ENCODE measurements at places on chromosomes 1 and 21.

DNA sequence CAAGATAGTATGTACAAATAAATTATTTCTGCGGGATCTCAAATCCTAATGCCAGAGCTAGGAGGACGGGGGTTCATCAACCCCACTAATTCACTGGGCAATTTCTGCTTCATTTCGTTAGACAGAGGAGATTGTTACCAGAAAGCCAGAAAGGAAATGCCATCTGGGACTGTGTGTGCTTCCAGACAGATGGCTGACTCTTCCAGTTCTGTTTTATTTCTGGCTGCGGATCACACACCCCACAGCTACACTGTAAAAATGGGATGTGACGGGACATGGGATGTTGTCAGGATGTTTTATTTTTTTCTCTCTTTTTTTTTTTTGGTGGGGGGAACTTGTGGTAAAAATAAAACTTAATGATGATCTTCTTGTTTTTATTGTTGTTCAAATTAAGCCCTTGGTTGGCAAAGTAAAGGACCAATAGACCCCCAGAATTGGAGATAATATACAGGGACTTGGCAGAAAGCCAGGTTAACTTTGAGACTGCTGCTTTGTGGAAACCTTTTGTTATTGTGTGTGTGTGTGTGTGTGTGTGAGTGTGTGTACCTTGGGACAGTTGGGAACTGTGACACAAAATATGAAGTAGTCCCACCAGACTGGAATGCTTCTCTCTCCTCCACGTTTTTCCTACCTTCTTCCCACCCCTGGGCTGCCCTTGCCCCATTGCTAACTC lies 114.5 kb downstream of the NUF2 start:
- no peak for DNase-seq

DNA sequence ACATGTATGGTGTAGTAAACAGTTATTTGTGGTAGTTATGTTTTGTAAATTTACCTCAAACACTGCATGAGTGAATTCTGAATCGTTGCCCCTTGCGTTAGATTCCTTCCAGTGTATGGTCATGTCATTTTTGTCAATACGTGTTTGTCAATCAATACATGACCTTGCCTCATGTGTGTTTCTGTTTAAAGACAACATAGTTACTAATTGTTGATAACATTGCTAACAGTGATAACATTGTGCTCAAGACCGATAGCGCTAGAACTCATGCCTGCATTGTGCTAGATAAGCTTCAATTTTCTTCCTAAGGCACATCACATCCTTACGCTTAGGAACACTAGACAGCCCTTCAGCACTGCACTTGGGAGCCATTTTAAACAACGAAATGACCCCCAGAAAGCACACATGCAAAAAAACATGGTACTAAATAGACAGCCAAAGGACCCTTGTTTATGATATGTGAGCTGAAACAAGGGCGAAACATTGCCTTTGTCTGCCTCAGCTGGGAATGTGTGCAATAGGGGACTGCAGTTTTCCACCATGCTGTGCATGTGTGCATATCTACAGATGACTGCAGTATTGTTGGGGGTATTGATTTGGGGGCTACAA lies 37.3 kb downstream of the MRPS6 start:
- DNase-seq: no peak

DNA sequence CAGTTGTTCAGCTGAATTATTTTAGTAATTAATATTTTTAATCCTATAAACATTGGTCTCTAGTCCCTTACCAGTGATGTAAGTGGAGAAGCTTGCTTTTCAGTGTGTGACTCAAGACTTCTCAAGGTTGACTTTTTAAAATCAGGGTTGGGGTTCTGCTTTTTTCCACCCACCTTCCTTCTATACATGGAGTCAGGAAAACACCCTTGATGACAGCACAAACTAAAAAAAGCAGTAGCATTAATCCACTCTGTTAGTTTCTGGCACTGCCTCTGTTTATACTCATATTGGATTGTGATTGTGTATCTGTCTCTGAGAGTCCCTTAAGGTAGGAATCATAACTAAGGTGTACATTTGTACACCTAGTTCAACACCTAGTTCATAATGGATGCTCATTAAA lies 8.3 kb upstream of the PLEKHO1 start:
- DNase-seq: no peak

GRCh38 chr1:205220421-205220820 lies 7.3 kb upstream of the TMCC2 start:
- no peak for DNase-seq

DNA sequence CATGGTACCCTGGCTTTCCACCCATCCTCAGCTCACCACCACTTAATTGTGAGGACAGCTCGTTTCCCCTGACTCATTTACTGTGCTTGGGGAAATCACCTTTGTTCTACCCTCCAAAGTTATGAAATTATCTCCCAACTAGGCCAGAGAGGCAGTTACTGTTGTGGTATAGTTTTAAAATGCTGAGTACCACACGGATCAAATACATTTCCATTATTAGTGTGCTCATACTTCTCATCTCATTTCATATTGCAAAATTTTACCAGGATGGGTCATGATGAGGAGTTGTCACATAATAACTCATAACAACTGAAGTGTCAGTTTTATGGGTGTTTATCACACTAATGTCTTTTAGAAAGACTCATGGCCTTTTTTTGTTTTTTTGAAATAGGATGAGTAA lies 9.2 kb upstream of the OR2B11 start:
- no peak for DNase-seq

DNA sequence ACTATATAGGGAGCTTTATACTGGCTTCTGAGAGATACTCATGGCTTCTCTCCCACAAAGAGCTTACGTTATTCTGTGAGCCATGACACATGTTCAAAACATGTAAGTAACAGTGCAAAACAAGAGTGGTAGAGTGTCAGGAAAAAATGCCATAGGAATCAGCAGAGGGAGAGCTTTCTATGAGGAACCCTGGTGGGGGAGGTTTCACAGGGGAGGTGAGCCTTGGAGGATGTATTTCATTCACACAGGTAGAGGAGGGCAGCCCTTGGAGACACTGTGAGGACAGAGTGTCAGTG lies 72.7 kb upstream of the LYST start:
- DNase-seq: no peak

- no peak for DNase-seq
These were observed 327.7 kb downstream of the SMYD3 start for GRCh38 chr1:246179401-246179800.

- no peak for DNase-seq
These were observed at the start of gene TNFAIP8L2 for GRCh38 chr1:151156515-151156819. TSS of gene TNFAIP8L2 (plus strand) at chr1:151156649. CDS start at chr1:151158698, 2,049 bp downstream.

DNA sequence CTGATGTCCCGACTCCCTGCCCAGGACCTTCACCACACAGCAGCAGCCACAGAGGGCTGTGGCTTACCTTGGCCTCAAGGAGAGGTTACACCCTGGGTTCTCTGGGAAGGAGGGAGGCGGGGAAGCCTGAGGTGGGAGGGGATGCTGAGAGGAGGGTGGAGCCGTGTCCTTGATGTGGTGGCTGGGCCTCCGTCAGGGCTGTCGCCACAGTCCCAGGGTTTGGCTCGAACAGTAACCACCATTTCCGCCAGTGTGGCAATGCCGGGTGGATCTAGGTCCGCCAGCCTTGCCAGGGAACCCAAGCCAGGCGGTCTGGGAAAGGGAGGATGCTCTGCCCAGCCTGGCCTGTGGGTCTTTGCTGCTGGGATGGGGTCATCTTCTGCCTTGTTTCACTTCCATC lies 18.4 kb upstream of the CDCA8 start:
- DNase-seq: peak; percentile 65

- DNase-seq: no peak
These were observed 135.6 kb upstream of the CACNA1E start for GRCh38 chr1:181347495-181348390.

DNA sequence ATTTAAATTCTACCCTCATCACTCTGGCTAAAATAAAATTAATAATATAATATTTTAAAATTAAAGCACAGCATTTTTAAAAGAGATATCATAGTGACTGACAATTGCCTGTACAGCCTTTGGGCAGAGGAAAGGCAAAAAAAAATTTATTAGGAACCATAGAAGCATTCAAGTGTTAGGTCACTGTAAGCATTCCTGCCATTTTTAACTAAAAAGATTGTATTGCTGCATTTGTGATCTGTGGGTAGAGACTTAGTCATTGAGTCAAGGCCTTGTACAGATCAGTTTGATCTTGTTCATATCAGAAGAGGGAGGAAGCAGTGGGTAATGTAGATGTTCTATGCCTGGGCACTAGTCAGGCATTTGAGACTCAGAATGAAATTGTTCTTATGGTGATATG lies 109.9 kb downstream of the LYPLAL1 start:
- no peak for DNase-seq

- DNase-seq: no peak
These were observed 26.2 kb downstream of the RAB3B start for GRCh38 chr1:51964309-51964696.

GRCh38 chr21:46185716-46186115 lies 1.5 kb upstream of the SPATC1L start:
- no peak for DNase-seq

GRCh38 chr1:211493133-211493871 lies 1.3 kb upstream of the RD3 start:
- DNase-seq: no peak

DNA sequence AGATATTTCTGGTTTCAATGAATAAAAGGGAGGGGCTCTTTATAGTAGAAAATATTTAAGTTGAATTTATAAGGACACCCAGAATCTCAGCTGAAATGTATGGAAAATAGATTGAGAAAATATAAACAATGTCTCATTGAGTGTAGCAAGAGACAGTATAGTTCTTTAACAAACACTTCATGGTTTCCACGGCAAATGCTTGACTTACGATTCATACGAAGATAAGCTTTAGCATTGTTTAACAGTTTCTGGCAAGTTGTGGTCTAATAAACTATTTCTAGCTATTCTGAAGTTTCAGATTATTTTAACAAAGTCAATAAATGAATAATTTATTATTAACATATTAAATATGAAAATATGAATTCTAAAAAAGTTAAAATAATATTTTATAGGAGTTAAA lies 1419.4 kb downstream of the KCNT2 start:
- no peak for DNase-seq

- no peak for DNase-seq
These were observed 4.1 kb downstream of the ETNK2 start for GRCh38 chr1:204147406-204148383.

GRCh38 chr1:182446033-182446669 lies 3.8 kb upstream of the RGSL1 start:
- no peak for DNase-seq

DNA sequence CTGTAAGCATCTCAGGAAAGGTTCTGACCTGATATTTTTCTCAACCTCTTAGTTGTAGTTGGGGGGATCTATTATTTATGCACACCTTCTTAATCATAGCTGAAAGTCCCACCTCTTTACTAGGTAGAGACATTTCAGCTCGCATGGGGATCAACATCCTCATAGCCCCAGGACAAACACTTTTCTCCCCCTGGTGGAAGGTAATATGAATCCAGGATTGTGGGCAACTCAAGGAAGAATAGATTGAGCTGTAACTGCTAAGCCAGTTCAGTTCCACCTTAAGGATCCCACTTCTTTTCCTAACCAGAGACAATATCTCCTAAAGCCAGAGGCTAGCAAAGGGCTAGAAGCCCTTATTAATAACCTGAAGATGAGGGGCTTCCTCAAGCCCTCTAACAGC lies 25.4 kb upstream of the SMYD3 start:
- DNase-seq: no peak
